ENCODE measurements at places on chromosomes 6 and 20.

GRCh38 chr6:135358985-135359384 lies 138.6 kb downstream of the AHI1 start:
- no peak for DNase-seq

DNA sequence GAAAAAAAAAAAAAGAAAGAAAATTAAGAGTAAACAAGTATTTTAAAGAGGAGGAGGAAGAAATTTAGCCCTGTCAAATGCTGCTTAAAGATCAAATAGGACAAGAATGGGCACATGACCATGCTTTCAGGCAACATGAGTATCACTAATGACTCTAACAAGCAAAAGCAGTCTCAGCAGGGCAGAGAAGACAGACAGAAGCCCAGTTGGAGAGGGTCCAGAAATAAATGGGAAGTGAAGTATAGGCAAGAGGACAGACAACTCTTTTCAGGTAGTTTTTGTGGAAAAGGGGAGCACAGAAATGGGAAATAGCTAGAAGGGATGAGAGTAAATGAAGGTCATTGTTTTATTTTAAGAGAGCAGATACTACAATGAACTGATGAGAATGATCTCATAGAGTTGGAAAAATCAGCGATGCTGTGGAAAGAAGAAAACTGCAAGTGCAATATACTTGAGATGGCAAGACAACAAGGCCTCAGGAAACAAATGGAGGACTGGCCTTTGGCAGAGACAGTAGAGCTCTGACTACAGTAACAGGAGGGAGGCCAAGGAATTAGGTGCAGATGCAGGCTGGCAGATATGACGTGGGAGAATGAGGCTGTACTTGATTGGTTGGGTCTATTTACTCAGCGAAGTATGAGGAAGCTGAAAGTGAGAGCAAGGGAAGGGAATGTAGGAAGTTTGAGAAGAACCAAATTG lies 40.3 kb downstream of the KIF6 start:
- no peak for DNase-seq

GRCh38 chr20:54629632-54630031 lies 154.2 kb downstream of the DOK5 start:
- no peak for DNase-seq

DNA sequence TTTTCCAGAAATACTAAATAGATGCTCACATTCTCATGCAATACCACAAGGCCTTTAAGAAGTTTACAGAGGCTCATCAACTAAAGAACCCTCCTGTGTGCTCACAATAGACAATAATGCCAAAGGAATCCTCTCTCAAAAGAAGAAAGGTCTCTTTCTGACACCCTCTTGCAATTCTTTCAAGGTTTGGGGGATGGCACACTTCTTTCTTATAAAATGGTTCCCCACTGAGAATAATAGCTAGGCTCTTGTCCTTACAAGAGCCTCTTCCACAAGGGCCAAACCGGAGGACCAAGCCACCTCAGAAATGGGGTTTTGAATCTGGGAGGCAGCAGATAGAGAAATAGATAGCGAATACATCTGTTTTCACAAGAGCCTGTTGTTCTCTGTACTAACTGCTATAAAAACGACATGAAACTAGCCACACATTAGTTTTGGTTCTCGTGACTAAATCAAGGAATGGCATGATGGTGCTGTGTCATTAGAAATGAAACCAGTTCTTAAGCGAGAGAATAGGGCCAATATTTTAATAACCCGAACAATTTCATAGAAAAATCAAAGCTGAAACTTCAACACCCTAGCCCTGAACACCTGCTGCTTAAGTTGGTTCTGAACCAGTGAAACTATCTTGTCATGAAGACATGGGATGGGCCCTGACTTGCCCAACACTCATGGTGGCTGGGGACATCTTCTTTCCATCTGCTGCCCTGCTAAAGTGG lies 81.1 kb downstream of the PRDM1 start:
- DNase-seq, result no peak

GRCh38 chr6:33698494-33698893 lies 13.0 kb downstream of the UQCC2 start:
- no peak for DNase-seq

DNA sequence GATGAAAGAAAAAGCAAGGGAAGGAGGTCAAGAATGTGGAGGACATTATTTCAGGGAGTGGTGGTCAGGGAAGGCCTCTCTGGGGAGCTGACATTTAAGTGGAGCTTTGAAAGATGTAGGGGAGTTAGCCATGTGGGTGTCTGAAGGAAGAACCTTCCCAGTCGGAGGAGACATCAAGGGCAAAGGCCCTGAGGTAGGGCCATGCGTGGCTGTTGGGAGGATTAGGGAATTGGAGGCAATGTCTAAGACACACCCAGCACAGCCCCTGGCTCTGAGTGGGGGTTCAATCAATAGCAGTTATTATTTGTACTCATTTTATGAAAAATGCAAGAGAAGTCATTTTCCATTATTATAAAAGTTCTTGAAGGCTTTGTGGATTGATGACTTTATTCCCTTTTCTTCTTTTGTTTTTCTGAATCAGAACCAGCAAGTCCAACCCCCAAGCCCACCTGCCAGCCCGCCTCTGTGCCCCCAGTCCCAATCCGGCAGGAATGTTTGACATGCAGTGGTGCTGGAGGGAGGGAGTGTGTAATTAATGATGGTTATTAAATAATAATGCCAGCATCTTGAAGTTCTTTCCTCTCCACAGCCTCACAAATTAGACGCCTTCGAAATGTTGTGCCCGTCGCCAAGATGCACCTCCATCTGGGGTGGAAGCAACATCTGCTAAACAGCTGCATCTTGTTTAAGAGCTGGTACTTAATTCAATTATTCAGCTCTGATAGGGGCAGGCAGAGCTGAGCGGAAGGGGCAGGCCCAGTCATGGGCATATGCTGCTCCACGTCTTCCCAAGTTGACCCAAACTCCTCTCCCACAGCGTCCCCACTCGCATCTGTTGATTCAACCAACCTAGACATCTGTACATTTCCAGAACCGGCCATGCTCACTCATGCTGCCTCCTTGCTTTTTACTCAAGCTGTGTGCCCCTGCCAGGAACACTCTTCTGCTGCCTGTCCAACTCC lies 81.3 kb upstream of the SIRPA start:
- DNase-seq, result no peak

DNA sequence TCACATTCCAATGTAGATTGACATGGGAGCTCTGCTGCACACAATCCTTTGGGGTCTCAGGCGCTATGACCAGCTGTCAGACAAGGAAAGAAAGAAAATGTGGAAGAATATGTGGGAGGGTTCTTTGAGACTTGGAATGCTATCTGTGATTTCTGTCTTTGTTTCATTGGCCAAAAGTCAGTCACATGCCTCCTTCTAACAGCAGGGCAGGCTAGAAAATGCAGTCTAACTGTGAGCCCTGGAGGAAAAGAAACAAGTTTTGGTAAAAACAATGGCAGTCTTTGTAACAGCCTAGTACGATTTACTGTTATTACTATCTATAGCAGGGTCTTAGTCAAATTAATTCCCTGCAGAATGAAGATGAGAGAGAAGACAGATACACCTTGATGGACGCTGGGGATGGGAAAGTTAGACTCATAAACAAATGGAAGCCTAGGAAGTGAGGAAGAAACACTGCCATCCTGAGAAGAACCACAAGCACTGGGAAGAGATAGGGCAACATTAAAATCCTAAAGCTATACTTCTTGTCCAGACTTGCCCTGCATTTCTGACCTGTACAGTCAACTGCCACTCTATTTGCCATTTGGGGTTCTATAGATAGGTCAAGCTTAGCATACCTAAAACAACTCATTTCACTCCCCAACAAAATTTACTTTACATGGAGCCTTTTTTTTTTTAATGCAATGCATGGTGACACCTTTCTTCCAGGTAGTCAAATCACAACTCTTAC lies 833.0 kb downstream of the KIF16B start:
- DNase-seq, result no peak

DNA sequence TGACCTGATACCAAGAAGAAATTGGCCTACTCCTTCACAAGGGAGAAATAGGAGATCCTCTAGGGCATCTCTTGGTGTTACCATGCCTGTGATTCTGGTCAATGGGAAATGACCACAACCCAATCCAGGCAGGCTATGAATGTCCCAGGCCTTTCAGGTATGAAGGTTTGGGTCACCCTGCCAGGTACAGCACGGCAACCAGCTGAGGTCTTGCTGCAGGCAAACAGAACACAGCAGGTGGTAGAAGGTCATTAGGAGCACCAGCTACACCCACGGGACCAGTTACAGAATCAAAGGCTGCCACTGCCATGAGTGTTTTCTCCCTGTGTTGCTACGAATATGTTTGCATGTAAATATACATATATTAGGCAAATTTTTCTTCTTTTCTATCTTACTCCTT lies 202.3 kb downstream of the ERMARD start:
- DNase-seq, result no peak

DNA sequence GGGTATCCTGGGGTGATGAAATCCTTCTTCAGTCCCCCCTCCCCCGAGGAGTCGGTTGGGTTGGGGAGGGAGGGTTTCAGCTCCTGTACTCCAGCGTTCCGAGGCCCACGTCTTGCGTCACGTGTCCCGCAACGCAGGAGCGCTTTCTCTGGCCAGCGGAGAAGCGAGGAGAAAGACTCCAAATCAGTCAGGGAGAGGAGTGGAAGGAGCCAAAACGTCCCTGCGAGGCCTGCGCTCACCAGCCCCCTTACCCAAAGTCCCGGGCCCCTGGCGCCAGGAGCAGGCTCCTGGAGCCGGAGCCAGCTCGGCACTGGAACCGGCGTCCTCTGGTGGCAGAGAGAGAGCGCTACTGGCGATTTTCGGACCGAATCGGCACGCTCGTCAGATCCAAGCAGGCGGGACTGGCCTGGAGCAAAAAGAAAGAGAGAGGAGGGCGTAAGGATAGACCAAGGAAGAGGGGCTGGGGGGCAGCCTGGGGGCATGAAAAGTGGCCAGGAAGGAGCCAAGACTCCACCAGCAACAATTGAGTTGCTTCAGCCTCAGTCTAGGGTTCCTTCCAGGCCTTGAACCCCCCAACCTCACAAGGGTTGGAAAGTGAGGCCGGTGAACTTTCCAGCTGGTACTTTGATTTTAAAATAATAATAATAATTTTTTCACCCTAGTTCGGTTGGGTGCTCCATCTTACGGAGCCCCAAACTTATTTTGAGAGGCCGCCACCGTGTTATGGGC lies at the start of gene GNAS:
TSS of gene GNAS (plus strand) at position 174 of the 729 bp plus-strand sequence.
- DNase-seq, result no peak

GRCh38 chr6:165571721-165572132 lies 91.3 kb downstream of the PDE10A start:
- DNase-seq, result no peak

GRCh38 chr6:20061952-20062351 lies 150.3 kb downstream of the MBOAT1 start:
- DNase-seq, result no peak

DNA sequence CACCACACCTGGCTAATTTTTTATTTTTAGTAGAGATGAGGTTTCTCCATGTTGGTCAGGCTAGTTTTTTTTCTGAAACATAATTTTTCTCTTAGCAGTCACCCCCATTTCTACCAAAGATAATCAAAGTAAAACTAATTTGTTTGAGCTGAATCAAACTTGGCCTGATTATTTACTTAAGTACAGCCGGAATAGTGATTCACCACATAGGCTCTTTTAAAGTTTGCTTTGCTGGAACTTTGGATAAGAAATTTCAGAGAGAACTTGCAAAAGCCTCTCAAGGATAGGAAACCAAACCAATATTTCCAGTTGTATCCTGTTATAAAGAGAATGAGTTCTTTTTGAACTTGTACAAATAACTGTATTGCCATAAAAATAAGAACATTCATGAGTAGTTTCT lies 105.0 kb upstream of the SYNCRIP start:
- DNase-seq, result no peak

- DNase-seq, result no peak
Observed at GRCh38 chr6:170176136-170176897, 114.6 kb downstream of the DLL1 start.

- DNase-seq, result no peak
Observed at GRCh38 chr6:79089552-79090404, 11.7 kb upstream of the PHIP start.

DNA sequence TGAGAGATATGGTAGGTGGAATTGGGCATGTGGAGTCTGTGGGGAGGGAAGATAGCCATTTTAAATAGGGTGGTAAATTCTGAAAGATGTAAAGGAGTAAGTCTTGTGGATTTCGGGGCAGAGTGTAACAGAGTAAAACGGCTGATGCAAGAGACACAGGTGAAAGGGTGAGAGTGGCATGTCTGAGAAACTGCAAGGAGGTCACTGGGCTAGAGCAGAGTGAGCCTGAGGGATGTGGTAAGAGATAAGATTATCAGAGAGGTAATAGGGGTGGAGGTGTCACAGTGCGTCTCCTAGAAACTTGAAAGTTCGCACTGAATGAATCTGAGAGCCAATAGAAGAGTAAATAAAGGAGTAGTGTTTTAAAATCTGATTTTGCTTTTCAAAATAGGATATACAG lies 308.1 kb downstream of the EPM2A start:
- no peak for DNase-seq

GRCh38 chr6:79676785-79677736 lies 45.9 kb downstream of the SH3BGRL2 start:
- no peak for DNase-seq

DNA sequence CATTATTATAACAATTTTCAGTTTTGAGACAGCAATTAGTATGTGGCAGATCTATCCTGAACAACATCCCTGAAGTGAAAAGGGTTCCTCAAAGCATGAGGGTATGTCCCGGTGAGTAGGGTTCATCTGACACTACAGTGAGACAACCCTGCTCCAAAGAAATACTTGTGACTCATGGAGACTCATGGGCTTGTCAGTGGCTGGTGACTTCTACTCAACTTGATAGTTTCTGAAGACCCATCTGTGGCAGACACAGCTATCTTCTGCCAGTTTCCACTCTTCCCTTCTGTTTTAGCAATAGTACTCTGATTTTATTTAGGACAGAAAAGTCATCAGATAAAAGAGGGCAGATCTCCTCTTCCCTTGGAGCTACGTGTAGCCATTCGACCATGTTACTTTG lies 41.4 kb downstream of the MAP3K7 start:
- DNase-seq, result no peak

DNA sequence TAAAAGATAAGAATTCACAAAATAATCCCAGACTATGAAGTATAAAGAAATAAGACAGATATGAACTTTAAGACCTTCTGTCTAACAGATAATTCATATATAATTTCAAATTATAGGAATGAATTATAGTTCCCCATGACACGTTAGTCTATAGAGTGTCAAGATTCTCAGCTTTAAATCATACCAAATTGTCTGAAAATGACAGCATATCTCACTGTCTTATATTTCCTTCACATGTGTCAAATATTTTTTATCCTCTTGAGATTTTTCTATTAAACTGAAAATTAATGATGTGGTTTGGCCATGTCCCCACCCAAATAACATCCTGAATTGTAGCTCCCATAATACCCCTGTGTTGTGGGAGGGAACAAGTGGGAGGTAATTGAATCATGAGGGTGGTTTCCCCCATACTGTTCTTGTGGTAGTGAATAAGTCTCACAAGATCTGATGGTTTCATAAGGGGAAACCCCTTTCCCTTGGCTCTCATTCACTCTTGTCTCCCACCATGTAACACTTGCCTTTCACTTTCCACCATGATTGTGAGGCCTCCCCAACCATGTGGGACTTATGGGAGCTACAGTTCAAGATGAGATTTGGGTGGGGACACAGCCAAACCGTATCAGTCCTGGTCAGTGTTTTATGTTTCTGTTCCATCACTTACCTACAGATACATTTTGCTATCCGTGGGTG lies 825.3 kb upstream of the GJE1 start:
- no peak for DNase-seq
